H1 (cell line): ENCODE measurements at places on chromosomes 5 and 9.

DNA sequence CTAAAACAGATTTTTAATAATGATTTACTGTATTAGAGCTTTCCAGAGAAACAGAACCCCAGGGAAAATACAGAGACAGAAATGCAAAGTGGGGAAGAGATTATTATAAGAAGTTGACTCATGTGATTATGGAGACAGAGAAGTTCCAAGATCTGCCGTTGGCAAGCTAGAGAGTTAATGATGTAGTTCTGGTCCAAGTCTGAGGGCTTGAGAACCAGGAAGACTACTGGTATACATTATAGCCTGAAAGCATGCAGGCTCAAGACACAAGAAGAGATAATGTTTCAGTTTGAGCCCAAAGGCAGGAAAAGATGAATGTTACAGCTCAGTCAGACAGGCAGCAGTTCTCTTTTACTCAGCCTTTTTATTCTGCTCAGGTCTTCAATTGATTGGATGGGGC, 98.8 kb upstream of the NFIL3 start:
- DNase-seq, result no peak

DNA sequence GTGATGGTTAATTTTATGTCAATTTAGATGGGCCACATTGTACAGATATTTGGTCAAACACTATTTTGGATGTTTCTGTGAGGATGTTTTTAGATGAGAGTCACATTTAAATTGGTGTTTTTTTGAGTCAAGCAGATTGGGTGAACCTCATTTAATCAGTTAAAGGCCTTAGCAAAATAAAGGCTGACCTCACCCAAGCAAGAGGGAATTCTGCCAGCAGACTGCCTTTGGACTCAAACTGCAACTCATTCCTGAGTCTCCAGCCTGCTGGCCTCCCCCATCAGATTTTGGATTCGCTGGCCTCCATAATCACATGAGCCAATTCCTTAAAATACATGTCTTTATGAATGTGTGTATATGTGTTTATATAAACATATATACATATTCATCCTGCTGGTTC, 282.7 kb upstream of the POU5F2 start:
- no peak for DNase-seq

- DNase-seq, result no peak
Measured at GRCh38 chr5:53969176-53969730, 341.1 kb downstream of the ARL15 start.

GRCh38 chr5:125370461-125371205, 624.2 kb upstream of the ZNF608 start:
- DNase-seq, result no peak

DNA sequence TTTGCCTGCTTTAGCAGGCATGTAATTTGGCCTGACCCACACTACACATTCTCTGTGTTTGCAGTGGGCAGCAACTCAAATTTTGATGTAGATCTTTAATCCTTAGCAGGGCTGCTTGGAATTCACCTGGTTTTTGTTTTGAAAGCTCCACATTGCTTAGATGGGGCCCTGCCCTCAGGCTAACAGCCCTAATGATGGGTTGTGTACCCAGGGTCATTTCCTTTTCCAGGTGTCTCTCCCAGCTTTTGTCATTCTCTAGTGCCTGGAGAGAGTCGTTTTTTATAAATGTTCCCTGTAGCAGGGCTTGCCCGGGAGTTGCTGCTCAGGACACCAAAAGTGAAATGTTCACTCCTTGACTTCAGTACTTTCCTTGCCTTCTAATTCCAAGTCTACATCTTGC, 126.3 kb downstream of the TRIO start:
- no peak for DNase-seq

GRCh38 chr9:4573634-4574389, 83.5 kb downstream of the SLC1A1 start:
- no peak for DNase-seq

DNA sequence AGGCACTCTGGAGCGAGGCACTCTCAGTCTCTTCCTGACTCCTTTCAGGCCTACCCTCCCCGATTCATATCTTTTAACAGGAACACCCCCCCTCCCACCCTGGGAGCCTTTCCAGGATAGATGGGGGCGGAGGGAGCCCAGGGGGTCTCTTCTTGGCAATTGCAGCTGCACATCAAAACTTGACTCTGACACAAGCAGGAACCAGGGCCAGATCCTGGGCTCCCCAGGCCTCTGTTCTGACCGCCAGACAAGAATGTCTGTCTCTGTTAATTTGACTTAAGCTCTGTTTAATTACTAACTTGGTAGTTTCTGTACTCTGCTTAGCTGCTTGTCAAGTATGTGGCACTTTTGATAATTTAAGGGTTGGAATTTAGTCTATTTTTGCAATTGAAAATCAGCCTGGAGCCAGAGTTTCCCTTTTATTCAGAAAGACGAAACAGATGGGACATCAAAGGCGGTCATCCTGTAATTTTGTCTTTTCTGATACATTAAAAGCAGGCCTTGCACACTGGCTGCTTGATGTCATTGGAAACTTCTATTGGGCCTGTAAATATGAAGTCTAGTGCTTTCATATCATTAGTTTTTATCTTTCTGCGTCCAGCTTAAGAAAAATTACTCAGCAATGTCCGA, 43.3 kb downstream of the ACTL7B start:
- no peak for DNase-seq

DNA sequence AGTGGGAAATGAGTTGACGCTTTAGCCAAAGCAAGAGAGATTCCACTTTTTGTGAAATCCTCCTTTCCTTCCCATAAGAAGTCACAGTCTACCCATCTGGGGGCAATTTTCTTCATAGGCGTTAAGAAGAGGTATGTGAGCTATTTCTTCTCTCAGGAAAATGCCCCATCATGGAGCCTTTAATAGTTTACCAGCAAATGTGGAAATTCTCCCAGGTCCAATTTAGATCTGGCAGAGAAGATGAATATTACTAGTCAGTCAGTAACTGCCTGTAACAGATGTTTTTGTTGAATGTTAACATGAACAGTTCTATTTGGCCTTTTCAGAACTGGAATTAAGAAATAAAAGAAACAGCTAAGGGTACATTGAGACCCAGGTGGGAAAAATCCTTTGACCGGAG, 156.4 kb upstream of the RFX3 start:
- no peak for DNase-seq

DNA sequence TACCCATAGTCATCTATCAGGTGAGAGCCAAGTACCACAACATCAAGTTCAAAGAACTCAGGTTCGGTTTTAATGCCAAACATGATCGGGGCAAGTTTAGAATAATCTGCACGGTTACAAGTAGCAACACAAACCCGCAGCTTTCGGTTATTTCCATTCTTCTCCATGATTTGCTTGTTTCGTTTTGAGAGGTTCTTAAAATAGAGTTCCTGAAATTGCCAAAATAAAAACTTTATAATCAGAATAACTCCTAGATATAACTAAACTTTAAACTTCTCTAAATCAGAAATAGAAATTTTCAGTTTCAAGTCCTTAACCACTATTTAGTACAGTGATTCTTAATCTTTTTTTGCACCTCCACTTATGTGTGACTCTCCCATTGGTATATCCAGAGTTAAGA, 9.1 kb downstream of the GNE start:
- DNase-seq, result no peak

GRCh38 chr5:60568646-60569045, 131.3 kb downstream of the DEPDC1B start:
- DNase-seq, result no peak

DNA sequence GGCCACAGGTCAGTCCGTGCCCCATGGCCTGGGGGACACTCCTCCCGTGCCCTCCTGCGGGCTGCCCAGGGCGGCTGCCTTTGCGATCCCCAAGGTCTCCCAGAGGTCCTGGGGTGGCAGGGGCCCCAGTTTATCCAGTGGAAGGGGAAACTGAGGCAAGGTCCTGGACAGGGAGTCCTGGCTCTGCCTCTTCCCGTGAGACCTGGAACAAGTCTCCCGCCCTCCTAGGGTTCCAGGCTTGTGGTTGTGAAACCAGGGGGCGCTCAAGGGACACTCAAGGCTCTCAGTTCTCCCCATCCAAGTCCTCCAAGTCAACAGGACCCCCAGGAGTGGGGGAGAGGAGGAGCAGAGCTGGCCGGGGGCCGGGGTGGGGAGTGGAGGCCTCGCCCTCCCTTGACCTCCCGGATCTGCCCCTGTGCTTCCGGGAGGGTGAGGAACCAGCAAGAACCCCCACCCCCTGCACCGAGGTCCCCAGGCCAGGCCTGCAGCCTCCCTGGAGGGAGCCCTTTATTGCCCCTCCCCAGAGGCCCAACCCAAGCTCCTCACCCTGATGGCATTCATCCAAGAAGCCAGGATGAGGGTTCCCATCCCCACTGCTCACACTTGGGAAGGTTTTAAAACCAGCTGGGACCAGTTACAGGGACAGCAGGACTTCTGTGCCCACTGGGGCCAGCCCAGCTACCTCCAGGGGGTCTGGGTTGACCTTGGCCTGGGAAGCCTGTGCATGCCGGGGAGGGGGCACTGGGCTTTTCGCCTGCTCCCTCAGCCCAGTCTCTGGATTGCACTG, 24.7 kb upstream of the TMEM250 start:
- DNase-seq, result no peak

GRCh38 chr5:98927242-98927988, 1.4 kb downstream of the CHD1 start:
- DNase-seq, result no peak

- DNase-seq, result no peak
Measured at GRCh38 chr5:8417316-8418048, 548.5 kb downstream of the MTRR start.

DNA sequence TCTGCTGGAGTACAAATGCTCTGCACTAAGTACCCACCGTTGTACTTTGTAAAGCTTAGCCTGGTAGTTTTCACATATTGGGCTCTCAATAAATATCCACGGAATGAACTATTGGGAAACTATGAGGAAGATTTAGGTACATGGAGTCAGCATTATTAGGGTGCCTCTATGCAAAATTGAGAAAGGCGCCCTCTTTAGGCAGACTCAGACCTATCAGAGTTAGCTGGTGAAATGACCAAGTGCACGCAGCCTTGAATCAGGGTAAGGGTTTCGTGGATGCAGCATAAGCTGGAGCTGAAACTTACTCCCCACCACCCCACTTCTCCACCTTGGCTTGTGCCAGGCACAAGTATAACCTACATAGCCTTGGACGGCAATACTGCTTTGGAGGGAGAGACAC, 1178.8 kb upstream of the DMAC1 start:
- DNase-seq, result no peak

- DNase-seq, result no peak
Measured at GRCh38 chr5:31768784-31769183, 129.9 kb downstream of the PDZD2 start.

- DNase-seq, result no peak
Measured at GRCh38 chr9:68523367-68523936, 17.2 kb downstream of the TMEM252 start.

DNA sequence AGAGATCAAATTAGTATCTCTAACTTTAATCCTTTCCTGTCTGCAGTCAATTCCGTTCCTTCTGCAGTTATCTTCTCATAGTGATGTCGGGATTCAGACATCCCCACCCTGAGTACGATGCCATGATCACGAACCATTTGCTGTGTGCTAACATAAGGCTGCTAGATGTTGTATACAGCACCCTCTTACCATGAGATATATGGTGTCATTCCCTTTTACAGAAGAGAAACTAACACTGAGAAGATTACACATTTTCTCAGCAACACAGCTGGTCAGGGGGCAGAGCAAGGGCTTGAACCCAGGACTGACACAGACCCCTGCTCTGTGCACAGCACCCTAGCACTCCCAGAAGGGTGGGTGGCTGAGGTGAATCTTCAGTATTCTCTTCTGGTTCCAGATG, 46.9 kb upstream of the HSD17B4 start:
- DNase-seq, result no peak

- DNase-seq, result no peak
Measured at GRCh38 chr5:77973253-77973609, 197.1 kb upstream of the TBCA start.

DNA sequence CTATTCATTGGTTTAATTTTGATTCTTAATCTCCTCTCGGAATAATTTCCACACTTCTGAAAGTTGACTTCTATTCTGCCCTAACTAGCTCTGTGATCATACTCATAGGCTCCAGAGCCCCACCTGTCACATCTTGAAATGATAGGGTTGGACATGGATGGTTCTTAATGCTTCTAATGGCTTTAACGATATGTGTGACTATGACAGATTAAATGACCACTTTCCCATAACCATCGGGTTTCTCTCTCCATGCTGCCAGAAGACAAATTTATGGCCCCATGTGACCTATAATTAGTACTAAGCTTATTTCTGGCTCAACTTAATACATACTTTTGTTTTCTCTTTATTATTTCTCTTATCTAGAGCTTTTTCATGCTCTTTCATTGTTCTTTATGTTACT, 251.1 kb upstream of the TUT7 start:
- DNase-seq, result no peak

- no peak for DNase-seq
Measured at GRCh38 chr9:68981789-68982188, 32.1 kb downstream of the PRKACG start.

GRCh38 chr5:19492861-19493260, 495.1 kb downstream of the CDH18 start:
- no peak for DNase-seq

DNA sequence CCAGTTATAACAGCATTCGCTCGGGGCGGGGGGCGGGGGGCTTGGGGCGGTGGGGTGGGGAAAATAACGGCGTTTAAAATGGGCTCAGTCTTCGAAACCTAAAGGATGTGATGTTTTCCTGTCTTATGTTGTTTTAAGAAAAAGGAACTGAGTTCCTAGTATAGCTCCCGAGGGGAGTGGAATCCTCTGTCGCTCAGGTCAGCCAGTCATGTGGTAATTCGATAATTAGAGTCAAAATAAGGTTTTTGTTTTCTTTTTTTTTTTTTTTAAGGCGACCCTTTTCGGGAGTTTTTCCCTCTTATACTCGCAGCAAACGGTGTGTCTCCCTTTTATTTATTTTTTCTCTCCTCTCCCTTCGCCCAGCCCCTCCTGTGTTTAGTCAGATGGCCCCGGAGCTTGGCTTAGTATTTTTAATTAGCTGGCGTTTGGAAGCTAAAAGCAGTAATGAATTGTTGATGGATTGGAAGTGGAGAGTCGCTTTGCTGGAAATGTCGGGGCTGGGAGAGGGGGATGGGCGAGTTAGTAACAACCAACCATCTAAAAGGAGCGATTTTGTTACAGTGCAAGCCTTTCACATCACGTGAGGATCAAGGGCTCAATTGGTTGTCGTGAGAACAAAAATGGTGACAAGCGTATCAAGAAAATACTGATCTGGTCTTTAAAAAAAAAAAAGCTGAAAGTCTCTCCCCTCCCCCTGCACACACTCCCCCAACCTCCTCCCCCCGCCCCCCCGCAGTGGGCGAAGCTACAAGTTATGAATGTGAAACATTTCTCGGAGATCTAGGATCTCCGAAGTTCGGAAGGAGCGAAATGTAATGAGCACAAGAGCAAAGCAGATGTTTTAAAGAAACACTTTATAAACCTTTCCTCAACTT, 714 bp upstream of the ZNF608 start:
- DNase-seq, result peak; percentile 71
